ENCODE measurements at places on chromosomes 2 and 18.

GRCh38 chr2:216426938-216427337, 14.7 kb downstream of the SMARCAL1 start:
- DNase-seq: no peak
- H3K36me3 ChIP-seq: peaks cover 17% of the 10 kb centered on the region
- no peaks in the 10 kb centered on the region for H3K4me1 ChIP-seq
- no peaks in the 10 kb centered on the region for H3K27me3 ChIP-seq
- H3K4me3 ChIP-seq: no peak overlapping the region

DNA sequence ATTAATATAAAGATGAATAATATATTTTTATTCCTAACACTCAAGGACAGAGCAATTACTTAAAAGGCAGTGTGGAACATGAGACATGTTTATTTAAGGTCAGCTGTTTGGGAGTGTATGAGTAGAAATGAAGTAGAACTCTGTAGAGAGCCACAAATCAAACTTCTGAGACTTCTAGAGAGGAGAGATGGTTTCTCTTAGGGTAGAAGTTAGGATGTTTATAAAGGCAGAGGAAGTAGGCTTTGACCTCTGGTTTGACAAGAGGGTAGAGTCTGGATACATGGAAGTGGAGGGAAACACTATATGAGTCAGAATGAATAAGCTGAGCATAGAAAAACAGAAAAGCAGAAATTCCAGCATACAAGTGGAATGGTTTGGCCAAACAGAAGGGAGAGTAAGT, 262.1 kb upstream of the KLHL14 start:
- H3K27ac ChIP-seq: no peak overlapping the region
- no peaks in the 10 kb centered on the region for H3K27me3 ChIP-seq
- no peak overlapping the region for H3K4me3 ChIP-seq
- H3K4me1 ChIP-seq: no peaks in the 10 kb centered on the region
- DNase-seq: no peak
- H3K36me3 ChIP-seq: no peaks in the 10 kb centered on the region

DNA sequence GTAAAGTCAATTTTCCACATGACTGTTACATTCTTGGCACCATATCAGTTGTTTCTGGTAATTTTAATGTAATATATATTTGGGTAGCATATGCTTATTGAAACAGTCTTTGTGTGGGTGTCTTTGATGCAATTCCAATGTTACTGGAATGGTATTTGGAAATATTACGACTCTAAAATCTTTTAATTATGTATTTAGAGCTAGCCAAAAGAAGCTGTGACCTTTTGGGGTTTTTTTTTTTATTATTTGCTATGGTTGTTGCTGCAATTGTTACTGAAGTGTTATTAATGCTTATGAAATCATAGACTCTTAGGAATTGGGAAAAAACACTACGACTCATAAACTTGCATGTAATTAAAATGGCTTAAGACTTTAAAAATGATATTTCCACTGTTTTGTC, 95.9 kb downstream of the AOX1 start:
- DNase-seq: no peak
- H3K4me1 ChIP-seq: no peaks in the 10 kb centered on the region
- no peak overlapping the region for H3K27ac ChIP-seq
- H3K27me3 ChIP-seq: no peaks in the 10 kb centered on the region
- no peaks in the 10 kb centered on the region for H3K36me3 ChIP-seq

GRCh38 chr2:232689152-232689910, 7.8 kb upstream of the GIGYF2 start:
- no peak overlapping the region for H3K27ac ChIP-seq
- H3K36me3 ChIP-seq: no peaks in the 10 kb centered on the region
- H3K4me3 ChIP-seq: no peak overlapping the region
- H3K4me1 ChIP-seq: no peaks in the 10 kb centered on the region
- no peaks in the 10 kb centered on the region for H3K27me3 ChIP-seq

DNA sequence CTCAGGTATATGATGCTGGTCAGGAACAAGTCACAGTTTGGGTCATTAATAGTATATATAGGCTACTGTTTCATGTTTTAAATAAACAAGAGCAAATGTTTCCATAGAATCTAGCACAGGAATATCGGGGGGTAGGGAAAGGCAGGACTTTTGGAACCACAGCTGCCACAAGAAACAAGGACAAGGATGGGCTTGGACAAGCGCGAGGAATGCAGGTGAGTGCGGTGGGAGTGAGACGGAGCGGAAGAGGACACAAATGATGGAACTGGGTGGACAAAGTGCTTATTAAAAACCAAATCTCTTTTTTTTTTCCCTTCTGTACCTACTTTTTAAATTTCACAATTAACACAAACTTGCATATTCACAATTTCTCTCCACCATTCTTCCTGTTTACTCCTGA, 49.1 kb downstream of the SNORC start:
- no peaks in the 10 kb centered on the region for H3K4me1 ChIP-seq
- H3K27me3 ChIP-seq: no peaks in the 10 kb centered on the region
- no peaks in the 10 kb centered on the region for H3K36me3 ChIP-seq
- H3K27ac ChIP-seq: no peak overlapping the region
- DNase-seq: no peak
- no peak overlapping the region for H3K4me3 ChIP-seq

- no peak overlapping the region for H3K4me3 ChIP-seq
- H3K27ac ChIP-seq: no peak overlapping the region
- no peak for DNase-seq
Observed at GRCh38 chr2:152710713-152711112, 6.5 kb downstream of the PRPF40A start.

- no peaks in the 10 kb centered on the region for H3K4me1 ChIP-seq
- H3K27me3 ChIP-seq: peaks cover 94% of the 10 kb centered on the region
- DNase-seq: no peak
- H3K4me3 ChIP-seq: peak overlapping the region; percentile 69
Observed at GRCh38 chr2:176093898-176094249, 1.4 kb downstream of the HOXD13 start.

DNA sequence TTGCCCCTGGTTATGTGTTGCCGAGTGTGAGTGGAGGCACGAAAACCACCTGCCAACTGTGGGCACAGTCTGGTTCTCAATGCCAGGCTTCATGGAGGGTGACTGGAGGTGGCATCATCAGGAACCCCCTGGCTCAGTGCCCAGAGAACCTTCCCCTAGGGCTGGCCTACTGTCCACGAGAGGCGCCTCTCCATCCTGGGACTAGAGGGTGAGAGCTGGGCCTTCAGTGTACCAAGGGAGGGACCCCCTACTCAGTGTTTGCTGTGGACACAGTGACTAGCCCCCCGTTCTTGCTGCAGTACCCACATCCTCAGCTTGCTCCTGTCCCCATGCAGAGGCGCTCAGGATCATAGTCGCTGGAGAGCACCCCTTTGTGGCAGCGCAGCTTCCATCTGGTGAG, 202.6 kb downstream of the HDAC4 start:
- no peaks in the 10 kb centered on the region for H3K27me3 ChIP-seq
- no peaks in the 10 kb centered on the region for H3K36me3 ChIP-seq
- DNase-seq: peak; percentile 64
- peaks cover 68% of the 10 kb centered on the region for H3K4me1 ChIP-seq
- peak overlapping the region; percentile 79 for H3K27ac ChIP-seq

- H3K27me3 ChIP-seq: no peaks in the 10 kb centered on the region
- H3K36me3 ChIP-seq: no peaks in the 10 kb centered on the region
- DNase-seq: peak; percentile 73
- H3K4me1 ChIP-seq: no peaks in the 10 kb centered on the region
Observed at GRCh38 chr2:75627902-75628504, 18.6 kb upstream of the MRPL19 start.

- H3K27me3 ChIP-seq: no peaks in the 10 kb centered on the region
- DNase-seq: no peak
- no peak overlapping the region for H3K27ac ChIP-seq
- no peaks in the 10 kb centered on the region for H3K36me3 ChIP-seq
- no peak overlapping the region for H3K4me3 ChIP-seq
Observed at GRCh38 chr2:8137801-8138200, 544.1 kb upstream of the ID2 start.

DNA sequence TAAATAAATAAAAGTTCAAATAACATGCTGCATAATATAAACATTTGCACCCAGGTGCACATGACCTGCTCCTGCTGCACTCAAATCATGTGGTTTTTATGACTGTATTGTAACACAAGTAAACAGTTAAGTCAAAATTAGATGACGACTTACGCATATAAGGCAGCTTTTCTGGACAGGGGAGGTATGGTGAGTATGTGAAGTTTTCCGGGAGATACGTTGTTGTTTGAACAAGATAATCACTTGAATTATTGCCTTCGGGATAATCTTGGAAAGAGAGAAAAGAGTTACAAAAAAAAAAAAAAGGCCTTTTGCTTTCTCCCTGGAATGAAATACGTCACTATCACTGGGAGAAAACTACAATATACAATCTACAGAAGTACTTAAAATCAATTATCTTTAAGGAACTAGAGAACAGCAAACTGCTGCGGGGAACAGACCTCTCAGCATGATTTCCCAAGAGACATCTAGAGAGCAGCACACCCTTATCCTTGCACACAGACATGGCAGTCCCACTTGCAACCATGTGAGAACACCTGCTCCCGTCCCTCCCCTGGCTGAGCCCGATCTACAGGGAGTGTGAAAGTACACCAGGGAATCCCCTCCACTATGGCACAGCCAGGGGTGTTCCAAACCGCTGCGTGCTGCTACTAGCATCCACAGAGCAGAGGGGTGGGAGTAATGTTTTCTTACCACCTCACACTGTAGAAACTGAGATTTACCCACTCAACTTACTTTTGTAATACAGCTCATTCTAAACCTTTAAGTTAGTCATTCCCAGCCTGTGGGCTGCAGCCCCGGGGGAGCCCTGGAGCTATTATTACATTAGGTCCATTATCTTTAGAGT, 26.3 kb downstream of the B4GALT6 start:
- no peak overlapping the region for H3K27ac ChIP-seq
- no peak overlapping the region for H3K4me3 ChIP-seq
- no peaks in the 10 kb centered on the region for H3K27me3 ChIP-seq
- no peaks in the 10 kb centered on the region for H3K4me1 ChIP-seq

DNA sequence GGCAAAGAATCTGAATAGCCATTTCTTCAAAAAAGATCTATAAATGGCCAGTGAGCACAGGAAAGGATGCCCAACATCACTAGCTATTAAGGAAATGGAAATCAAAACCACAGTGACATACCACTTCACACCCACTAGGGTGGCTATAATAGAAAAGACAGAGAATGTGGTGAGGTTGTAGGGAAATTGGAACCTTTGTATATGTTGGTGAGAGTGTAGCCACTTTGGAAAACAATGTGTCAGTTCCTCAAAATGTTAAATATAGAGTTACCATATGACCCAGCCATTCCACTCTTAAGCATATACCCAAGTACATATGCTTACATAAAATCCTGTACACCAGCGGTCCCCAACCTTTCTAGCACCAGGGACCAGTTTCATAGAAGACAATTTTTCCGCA, 152.8 kb downstream of the SMAD2 start:
- no peaks in the 10 kb centered on the region for H3K36me3 ChIP-seq
- no peak for DNase-seq

DNA sequence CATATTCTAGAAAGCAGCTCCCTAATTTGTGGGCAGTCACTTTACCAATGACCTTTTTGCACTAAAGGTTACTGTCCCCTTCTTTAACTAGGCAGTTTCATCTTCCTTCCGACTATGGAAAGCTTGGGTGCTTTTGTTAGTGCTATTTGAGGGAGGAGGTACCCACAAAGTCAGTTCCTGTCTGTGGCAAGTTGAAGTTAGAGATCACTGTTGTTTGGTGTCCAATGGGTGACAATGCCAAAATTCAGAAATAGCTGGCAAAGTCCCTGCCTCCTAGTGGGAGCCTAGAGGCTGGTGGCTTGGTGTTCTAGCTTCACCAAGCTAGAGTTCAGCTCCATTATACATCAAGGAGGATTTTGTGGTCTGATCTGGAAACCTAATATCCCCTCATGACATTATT, 87.1 kb upstream of the PNPT1 start:
- no peaks in the 10 kb centered on the region for H3K27me3 ChIP-seq
- no peak overlapping the region for H3K27ac ChIP-seq
- H3K4me1 ChIP-seq: no peaks in the 10 kb centered on the region
- no peak for DNase-seq

GRCh38 chr18:2851771-2852170, 5.0 kb downstream of the EMILIN2 start:
- no peak overlapping the region for H3K27ac ChIP-seq
- no peak overlapping the region for H3K4me3 ChIP-seq
- H3K27me3 ChIP-seq: peaks cover 19% of the 10 kb centered on the region
- no peaks in the 10 kb centered on the region for H3K36me3 ChIP-seq

DNA sequence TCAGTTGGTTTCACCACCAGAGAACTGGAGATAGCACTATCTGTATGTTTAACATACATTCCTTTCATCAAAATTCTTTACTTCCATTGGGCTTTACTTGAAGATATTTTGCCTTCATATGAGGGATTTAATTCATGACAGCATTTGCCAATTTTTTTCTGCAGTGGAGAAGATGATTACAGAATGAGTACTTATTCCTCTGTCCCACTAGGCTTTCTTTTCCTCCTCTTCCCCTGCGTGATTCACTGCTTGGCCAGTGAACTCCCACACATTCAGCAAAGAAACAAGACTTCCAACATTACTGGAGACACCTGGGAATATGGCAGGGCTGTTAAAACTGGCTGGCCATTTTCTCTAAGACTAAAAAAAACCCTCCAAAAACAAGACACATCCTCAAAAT, 425.8 kb upstream of the KCNH7 start:
- H3K36me3 ChIP-seq: no peaks in the 10 kb centered on the region
- no peaks in the 10 kb centered on the region for H3K27me3 ChIP-seq
- H3K4me1 ChIP-seq: no peaks in the 10 kb centered on the region
- no peak for DNase-seq
- no peak overlapping the region for H3K4me3 ChIP-seq

- no peaks in the 10 kb centered on the region for H3K36me3 ChIP-seq
- no peaks in the 10 kb centered on the region for H3K27me3 ChIP-seq
- no peak overlapping the region for H3K4me3 ChIP-seq
- H3K4me1 ChIP-seq: no peaks in the 10 kb centered on the region
- no peak for DNase-seq
Observed at GRCh38 chr18:56799756-56800155, 148.6 kb downstream of the WDR7 start.

DNA sequence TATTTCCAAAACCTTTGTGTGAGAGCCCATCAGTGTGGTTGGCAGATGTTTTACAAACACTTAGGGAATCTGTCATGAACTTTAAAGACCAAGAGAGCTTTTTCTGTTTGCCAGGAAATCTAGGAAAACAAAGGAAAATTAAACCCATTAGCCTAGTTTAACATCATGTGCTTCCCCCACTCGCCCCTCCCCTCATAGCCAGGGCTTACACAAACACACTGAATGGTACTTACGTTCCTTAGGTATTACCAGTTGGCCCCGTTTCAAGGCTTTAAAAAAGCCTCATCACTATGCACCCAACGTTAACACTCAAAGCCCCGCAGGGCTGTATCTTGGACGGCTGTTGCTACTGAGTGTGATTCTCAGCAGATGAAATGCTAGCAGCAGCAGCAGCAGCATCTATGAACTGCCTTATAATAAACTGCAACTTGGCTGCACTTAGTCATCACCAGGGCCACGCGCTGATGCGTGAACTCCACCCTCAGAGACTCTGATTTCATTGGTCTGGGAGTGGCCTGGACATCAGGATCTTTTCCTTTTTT, 20.1 kb upstream of the TTC39C start:
- no peak overlapping the region for H3K4me3 ChIP-seq
- peak overlapping the region; percentile 33 for H3K27ac ChIP-seq
- H3K36me3 ChIP-seq: no peaks in the 10 kb centered on the region
- H3K27me3 ChIP-seq: no peaks in the 10 kb centered on the region
